IMR-90 (cell line): ENCODE measurements at places on chromosomes 4 and X.

GRCh38 chrX:118983513-118983912 is 9.1 kb downstream of the LONRF3 start:
- DNase-seq = no peak

DNA sequence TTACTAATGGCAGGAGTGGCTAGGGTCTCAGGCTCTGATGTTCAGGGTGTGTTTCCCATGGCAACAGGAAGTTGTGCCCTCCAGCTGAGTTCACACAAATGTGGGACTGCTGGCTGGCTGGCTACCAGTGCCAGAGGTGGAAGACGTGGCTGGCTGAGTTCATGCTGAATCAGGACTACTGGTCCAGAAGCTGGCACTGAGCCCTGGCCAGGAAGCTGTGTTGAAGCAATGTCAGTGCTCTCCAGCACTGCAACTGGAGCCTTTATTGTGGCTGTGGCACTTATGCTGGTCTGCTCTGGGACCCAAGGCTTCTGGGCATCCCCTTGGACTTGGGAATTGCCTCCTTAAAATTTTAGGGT is 42.0 kb upstream of the ZXDA start:
- no peak for DNase-seq

DNA sequence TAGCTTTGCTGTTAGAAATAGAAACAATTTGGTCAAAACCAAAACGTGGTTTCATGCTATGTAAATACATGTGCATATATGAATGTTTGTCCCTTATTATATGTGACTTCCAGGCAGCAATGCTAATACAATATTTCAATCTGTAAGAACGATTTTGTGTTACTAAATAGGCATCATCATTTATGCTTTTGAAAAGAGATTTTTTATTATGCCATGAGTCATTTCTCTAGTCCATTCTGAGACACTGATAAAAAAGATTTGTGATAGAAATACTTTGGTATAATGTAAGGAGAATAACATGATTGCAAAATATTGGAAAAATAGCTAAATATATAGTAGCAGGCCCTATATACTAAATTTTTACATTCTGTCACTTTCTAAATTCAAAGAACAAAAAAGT is 28.9 kb downstream of the SYNPO2 start:
- peak; percentile 18 for DNase-seq

DNA sequence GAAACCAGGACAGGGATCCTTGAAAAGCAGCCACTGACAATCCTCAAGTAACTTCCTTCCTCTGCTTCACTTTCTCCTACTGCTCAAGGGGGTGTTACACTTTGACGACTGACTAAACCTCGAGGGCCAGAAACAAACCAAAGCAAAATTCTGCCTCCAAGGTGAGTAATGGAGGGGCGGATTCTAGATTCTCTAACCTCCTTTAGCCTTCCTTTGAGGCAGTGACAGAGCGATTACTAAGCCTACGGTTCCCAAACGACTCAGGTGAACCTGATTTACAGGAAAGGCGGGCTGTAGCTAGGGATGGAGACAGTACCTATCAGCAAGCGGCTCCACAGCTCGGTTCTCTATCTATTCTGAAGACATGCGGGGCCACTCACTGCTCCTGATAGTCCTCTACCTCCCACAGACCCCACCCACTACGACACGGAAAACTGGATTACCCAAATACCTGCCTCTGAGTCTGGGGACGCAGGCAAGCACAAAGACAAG is 487 bp downstream of the TBCK start:
- DNase-seq = peak; percentile 34

- no peak for DNase-seq
These were observed 55.3 kb downstream of the FIP1L1 start for GRCh38 chr4:53432528-53433424.
